ENCODE measurements at places on chromosomes 16 and 17. TPM values are rescaled to one million over a fixed set of nuclear protein-coding genes. Genes with fewer than 3 reads are reported as not detected.

Gene SMIM36
- not detected for total RNA-seq

Gene SPN
- total RNA-seq = 2.5 TPM

Gene ITGAD
- 0.54 TPM for total RNA-seq

Gene PHLPP2
- 10.6 TPM for total RNA-seq

DNA sequence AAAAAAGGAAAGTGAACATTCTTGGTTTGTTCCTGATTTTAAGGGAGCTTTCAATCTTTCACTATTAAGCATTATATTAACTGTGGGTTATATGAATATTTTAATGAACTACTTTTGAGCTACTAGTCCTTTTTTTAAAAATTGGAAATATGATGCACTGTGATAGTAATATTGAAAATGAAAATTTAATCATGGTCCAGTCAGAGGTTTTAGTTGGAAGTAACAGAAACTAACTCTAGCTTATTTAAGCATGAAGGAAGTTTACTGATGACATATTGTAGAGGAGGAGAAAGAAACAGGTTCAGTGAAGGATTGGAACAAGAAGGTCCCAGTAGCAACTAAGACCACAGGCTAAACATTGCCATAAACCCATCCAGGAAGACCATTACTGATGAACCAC is 20.8 kb upstream of the TMIGD1 start:
- no peak overlapping the region for H3K27ac ChIP-seq
- no peak overlapping the region for H3K4me3 ChIP-seq
- no peaks in the 10 kb centered on the region for H3K36me3 ChIP-seq
- no peaks in the 10 kb centered on the region for H3K27me3 ChIP-seq

DNA sequence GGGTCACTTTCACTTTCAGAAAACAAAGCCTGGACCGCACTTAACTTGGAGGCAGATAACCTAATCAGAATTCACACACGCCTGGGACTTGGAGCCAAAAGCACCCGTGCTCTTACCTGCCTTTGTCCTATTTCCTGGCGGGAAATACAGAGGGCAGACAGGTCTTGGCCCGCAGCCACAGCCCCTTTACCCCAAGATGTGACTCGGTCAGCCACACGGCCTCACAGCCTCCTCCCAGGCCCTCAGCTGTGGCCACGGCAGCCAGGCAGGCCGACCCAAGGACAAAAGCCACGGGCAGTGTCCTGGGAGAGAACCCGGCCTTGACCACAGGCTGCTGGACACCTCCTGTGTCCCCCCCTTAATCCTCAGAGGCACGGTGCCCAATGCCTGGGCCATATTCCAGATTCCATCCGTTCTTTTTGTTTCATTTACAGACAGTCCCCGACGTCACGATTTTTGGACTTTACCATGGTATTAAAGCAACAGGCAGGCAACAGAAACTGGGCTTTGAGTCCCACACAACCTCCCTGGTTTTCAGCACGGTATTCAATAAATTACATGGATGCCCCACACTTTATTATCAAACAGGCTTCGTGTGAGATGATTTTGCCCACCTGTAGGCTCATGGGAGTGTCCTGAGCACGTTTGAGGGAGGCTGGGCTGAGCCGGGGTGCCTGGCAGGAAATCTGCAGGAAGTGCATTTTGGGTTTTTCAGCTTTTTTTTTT is 30.1 kb upstream of the GAA start:
- no peaks in the 10 kb centered on the region for H3K4me1 ChIP-seq
- peak; percentile 86 for DNase-seq
- peak overlapping the region; percentile 36 for H3K4me3 ChIP-seq
- no peaks in the 10 kb centered on the region for H3K36me3 ChIP-seq
- H3K27ac ChIP-seq = no peak overlapping the region

GRCh38 chr16:30445149-30445407 is 596 bp downstream of the SEPHS2 start:
- no peaks in the 10 kb centered on the region for H3K27me3 ChIP-seq
- DNase-seq = no peak
- H3K4me1 ChIP-seq = no peaks in the 10 kb centered on the region
- H3K36me3 ChIP-seq = no peaks in the 10 kb centered on the region

GRCh38 chr17:2179615-2180295 is 123.8 kb downstream of the SMG6 start:
- H3K4me3 ChIP-seq = no peak overlapping the region
- DNase-seq = peak; percentile 87
- no peaks in the 10 kb centered on the region for H3K36me3 ChIP-seq
- peaks cover 9% of the 10 kb centered on the region for H3K4me1 ChIP-seq
- no peaks in the 10 kb centered on the region for H3K27me3 ChIP-seq

Data from aorta (tissue), 5 donors.